Stimulated activated CD8-positive, alpha-beta memory T cell treated with anti-CD3 and anti-CD28 coated beads, Interleukin-7, amount 100 ng/mL, for 48 hours (primary cell): ENCODE measurements at places on chromosomes 12 and 14.

DNA sequence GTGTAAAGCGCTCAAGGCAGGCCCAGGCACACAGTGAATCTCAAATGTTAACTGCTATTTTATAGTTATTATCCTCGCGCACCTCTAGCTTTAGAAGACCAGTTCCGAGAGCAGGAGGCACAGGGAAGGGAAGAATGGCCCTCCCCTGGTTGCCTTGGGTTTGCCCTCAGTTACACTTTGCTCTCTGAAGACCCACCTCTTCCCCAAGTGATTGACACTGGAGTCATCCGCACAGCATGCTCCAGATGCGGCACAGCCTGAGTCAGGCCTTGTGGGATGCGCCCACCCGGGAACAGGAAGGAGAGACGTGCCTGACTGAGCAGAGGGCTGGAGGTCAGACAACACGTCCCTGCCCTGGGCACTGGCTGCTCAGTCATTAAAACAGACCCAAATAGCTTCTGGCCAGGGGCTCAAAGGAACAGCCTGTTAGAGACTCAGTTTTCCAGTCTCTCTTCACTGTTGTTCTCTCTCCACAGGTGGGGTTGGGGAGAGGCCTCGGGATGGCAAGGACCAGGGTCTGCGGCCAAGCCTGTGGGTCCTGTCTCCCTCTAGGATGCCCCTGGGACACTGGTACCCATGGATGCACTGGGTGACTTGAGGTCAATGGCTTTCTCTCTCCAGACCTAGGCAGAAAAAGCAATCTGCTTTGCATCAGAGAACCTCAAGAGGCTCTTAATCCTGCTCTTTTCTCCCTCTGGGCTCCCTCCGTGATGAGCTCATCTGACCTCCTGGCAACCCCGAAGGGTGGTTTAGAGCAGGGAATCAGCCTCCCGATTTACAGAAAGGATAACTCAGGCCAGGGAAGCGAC, 13.6 kb upstream of the MLXIP start:
- no peak for DNase-seq

GRCh38 chr14:90060312-90060964, 1.4 kb upstream of the KCNK13 start:
- DNase-seq: peak; percentile 39

DNA sequence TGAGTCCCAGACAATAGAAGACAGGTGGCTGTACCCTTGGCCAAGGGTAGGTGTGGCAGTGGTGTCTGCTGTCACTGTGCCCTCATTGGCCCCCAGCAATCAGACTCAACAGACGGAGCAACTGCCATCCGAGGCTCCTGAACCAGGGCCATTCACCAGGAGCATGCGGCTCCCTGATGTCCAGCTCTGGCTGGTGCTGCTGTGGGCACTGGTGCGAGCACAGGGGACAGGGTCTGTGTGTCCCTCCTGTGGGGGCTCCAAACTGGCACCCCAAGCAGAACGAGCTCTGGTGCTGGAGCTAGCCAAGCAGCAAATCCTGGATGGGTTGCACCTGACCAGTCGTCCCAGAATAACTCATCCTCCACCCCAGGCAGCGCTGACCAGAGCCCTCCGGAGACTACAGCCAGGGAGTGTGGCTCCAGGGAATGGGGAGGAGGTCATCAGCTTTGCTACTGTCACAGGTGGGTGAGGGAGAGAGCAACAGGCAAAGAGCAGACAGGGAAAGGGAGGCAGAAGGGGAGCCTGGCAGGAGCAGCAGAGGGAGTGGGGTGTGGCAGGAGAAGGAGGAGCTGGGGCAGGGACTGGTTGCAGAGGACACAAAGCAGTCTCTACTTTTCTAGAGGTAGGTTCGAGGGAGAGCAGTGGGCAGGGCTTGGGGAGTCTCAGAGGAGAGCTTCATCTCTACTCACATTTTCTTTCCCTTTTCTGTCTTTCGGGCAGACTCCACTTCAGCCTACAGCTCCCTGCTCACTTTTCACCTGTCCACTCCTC, 452 bp downstream of the INHBE start:
- no peak for DNase-seq

DNA sequence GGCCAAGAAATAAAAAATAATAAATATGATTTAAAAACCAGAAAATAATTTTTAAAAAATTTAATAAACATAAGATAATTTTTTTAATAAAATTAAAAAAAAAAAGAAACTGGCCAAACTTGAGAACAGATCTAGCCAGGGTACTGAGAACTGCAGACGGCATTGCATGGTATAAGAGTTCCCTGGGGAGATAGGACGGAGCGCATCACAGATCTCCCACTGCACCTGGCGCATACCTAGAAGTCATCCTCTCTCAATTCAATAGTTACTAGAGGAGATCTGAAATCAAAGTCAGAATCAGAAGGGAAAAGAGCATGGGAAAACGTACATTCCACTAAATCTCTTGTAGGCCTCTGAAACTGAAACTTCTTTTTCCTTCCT, 58.9 kb upstream of the BCL2L14 start:
- DNase-seq: no peak

DNA sequence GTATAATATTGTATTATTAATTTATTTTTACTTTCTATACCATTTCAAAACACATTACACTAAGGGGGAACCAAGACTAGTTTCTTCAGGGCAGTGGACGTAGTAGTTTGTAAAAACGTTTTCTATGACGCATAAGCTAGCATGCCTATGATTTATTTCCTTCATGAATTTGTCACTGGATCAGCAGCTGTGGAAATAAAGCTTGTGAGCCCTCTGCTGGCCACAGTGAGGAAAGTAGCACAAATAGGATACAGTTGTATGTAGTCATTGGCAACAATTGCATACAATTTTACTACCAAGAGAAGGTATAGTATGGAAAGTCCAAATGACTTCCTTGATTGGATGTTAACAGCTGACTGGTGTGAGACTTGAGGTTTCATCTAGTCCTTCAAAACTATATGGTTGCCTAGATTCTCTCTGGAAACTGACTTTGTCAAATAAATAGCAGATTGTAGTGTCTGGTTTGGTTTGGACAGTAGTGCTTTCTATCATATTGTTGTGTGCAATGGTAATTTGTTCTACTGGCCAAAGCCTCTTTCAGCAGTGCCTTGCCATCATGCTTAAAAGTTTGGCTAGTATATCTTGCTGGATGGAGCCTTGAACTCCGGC, 24.3 kb upstream of the PLEKHD1 start:
- DNase-seq: no peak

GRCh38 chr14:100604709-100605108, 17.5 kb upstream of the BEGAIN start:
- no peak for DNase-seq

GRCh38 chr14:100750762-100751699, 24.3 kb downstream of the DLK1 start:
- no peak for DNase-seq

GRCh38 chr12:90870971-90871725, 83.8 kb downstream of the CCER1 start:
- DNase-seq: no peak

DNA sequence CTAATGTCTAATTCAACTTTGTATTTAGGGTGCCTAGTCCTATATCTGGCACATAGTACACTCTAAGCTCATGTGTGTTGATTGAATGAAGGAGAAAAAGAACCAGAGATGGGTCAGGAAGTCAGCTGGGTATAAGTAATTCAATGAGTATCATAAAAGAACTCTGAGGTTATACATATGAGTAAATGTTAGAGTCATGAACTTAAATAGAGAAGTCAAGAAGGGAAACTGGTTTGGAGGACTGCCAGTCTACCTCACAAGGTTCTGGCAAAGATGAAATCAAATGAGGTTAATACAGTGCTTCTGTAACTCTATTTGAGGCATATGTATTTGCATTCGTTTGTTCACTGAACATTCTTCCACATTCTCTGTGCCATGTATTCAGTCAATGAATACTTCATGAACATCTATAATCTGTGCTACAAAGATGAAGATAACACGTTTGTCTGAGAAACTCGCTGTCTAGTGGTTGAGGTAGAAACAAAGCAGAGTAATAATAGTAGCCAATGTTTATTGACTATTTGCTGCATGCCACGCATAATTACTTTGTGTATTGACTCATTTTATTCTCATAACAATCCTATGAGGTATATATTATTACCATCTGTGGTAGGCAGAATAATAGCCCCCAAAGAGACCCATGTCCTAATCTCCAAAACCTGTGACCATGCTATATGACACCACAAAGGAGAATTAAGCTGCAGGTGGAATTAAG, 88.9 kb downstream of the PTGER2 start:
- DNase-seq: no peak

GRCh38 chr12:66044731-66045130, 85.8 kb downstream of the LLPH start:
- no peak for DNase-seq

- no peak for DNase-seq
These were observed 68.7 kb downstream of the SERPINA3 start for GRCh38 chr14:94680862-94681288.

DNA sequence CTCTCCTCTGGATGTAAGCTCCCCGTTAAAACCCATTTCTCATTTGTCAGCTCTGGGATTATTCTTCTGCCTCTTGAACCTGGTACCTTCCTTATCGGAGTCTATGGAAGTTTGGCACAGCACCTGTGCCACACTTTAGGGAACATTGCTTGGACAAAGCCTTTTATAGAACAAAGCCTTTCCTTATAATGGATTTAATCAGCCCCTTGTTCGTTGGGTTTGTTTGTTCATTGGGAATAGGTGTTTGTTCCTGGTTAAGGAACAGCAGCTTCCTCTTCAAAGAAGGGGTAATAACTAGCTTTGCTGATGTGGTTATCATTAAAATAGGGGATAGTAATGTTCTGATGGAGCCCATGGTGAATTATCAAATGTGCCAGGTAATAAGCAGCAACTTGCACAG, 70.4 kb downstream of the NRXN3 start:
- DNase-seq: no peak

DNA sequence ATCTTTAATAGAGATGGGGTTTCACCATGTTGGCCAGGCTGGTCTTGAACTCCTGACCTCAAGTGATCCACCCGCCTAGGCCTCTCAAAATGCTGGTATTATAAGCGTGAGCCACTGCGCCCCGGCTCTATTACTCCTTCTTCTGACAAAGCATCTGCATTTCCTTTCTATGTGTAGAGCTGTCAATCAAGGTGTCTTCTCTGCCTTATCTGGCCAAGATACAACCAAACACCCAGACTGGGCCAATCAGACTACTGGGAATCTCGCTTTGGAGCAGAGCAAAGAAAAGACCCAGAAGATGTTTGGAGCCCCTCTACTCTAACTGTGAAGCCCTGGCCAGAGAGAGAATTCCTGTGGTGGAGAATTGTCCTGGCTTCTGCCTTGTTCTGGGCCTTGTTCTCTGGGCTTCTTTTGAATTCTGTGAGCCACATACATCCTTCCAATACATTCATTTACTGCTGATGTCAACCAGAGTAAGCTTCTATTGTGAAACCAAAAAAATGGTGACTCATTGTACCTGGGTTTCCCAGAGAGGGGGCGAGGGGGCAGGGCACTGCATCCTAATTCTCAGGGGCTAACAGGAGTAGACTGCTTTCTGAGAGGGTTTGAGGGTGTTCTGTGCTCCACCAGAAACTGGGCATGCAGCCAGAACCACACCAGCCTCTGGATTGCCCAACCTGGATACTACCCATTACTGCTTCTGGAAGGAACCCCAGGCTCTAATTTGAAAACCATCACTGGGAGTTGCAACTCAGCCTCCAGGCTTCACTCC, 18.8 kb upstream of the FLVCR2 start:
- peak; percentile 71 for DNase-seq

DNA sequence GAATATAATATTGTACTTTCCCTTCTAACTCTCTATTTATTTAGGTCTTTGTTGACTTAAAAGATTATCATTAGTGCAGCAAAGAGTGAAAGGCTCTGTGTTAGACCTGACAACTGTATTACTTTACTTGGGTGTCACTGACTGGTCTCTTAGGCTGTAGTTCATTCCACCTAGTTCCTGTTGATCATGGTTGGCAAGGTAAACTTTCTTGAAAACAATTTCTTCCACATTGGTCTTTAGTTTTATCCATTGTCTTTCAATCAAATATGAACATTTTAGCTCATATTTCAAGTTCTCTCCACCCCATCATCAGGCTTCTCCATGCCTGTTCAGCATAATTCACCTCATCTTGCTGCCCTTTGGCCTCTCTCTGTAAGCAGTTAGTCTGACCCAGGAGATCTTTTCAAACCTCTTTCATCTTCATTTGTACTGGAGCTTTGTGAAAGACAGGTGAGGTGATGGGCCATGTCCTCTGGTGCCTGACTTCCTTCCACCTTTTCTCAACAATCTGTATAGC, 32.1 kb upstream of the PPM1H start:
- no peak for DNase-seq

DNA sequence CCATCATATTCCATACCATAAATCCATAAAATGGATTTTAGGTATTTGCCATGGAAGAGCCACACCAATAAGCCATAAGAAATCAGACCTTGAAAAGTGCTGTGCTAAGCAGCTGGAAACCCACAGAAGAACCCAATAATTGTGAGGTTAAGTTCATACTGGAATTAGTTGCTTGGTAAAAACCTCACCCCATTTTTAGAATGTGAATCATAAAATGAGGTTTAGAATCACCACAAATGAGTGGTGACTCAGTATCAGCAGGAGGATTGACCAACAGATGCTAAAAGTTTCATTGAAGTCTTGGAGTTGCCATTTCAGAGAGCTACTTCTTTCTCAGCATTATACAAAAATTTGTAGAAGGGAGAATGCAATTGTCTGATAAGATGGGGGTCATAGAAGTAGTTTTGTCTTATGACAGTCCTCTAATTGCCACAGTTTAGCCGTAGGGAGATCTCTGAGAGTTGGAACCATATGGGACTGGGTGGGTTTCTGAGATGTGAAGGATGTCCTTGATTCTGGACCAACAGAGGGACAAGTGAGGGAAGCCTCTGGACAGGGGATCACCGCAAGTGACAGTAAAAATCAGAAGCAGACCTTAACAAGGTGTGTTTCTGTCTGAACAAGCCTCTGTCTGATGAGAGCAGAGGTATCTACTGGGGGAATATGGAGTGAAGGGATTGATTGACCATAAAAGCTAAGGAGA, 1.4 kb upstream of the STON2 start:
- DNase-seq: no peak

GRCh38 chr14:39446131-39446744, 14.0 kb upstream of the FBXO33 start:
- no peak for DNase-seq

DNA sequence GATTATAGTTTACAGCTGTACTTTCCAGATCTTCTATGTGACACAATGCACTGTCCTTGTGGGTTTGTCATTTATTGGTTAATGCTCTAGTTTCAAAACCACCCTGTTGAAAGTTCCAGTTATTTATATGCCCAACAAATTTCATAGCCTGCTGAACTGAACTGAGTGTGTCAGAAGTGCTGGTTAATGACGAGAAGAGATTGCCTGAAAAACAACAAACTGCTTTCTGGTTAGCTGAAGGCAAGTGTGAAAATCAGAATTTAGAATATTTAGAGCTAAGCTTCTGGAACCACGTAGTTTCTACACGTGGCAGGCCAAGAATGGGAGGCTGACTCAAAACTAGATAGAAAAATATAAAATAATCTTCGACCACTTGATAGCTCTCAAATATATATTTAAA, 19.1 kb upstream of the RIN3 start:
- DNase-seq: no peak

GRCh38 chr14:106511006-106511799, 984.8 kb downstream of the TMEM121 start:
- DNase-seq: no peak

GRCh38 chr12:76757694-76758093, 6.2 kb upstream of the ZDHHC17 start:
- no peak for DNase-seq

GRCh38 chr14:102568115-102568614, 24.3 kb upstream of the RCOR1 start:
- no peak for DNase-seq

GRCh38 chr12:64036414-64036813, 185.7 kb downstream of the KICS2 start:
- no peak for DNase-seq
